ENCODE measurements at places on chromosomes 3 and 15.

DNA sequence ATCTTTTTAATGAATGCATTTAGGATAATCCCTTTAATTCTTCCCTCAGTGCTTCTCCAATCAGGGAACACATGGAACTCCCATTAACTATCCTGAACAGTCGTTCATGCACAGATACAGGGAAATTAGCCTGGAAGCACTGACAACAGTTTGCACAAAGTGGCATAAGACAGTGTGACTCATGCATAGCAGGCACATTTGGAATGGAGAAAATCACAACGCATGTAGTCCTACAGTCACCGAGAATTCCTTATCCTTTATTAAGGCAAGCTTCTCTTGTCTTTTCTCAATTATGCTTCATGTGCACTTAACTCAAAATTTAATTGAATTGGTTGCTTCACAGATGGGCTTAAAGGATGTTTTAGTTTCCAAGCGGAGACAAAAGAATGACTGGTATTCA lies 155.0 kb upstream of the CRBN start:
- no peak for DNase-seq

GRCh38 chr15:34314491-34315490 lies 22.8 kb downstream of the SLC12A6 start:
- DNase-seq, result no peak

DNA sequence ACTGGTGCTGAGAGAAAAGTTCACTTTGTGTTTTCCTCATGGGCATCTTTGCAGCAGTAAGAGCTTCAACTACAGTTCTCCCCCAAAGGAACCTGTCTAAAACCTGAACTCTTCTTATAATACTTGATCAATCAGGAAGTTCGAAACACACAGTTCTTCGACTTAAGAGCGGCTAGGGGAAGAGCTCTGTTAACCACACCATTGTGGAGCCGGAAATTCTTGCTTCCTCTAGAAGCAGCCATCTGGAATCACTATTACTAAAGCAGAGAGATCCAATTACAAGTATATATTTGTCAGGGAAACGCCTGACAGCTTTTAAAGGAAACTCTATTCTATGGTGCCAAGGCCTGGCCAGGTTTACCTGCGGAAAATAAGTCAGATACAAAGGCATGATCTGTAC lies 337.3 kb upstream of the CBLB start:
- DNase-seq, result no peak

DNA sequence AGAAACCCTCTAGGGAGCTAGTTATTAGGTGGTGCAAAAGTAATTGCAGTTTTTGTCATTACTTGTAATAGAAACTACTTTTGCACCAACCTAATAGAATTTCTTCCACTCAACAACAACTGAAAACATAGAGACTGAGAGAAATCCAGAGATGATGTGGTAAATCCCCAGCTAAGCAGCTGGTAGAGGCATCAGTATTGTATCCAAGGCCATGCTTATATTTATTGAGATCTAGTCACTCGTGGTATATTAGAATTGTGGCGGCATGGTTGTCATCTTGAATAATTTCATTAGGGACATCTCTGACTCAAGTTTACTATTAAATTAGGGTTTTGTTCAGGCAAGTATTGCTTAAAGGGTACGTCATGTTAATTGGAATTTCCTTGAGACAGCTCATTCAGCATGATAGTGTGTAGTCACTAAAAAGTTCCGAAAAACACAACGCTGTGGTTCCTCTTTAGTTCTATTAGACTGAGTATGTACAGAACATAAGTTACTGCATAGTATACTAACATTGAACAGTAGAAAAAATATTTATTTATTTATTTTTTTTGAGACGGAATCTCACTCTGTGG lies 35.3 kb downstream of the PAK2 start:
- no peak for DNase-seq

DNA sequence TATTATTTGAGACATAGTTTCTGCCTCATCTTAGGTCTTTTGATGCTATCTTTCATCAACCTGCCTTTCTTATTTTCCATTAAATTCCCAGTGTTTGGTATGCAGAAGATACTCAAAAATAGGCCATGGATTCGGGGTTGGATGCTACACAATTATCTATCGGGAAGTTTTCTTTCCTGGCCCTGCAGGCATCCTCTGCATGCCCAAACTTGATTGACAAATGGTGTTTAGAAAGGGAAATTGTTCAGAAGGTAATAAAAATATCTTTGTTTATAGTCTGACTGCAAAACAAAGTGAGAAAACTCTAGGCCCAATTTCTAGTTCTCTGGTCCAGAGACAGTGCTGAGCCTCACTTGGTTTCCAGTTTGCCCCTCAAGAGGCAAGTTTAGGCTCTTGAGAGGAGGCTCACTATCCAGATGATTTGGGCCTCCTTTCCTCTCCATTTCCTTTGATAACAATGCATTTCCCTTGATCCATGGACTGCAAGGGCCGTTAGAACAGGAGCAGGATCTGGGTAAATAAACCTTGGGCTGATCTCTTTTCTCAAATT lies 157.1 kb upstream of the DPH6 start:
- no peak for DNase-seq

GRCh38 chr15:39918688-39919385 lies 1.2 kb downstream of the GPR176 start:
- no peak for DNase-seq

DNA sequence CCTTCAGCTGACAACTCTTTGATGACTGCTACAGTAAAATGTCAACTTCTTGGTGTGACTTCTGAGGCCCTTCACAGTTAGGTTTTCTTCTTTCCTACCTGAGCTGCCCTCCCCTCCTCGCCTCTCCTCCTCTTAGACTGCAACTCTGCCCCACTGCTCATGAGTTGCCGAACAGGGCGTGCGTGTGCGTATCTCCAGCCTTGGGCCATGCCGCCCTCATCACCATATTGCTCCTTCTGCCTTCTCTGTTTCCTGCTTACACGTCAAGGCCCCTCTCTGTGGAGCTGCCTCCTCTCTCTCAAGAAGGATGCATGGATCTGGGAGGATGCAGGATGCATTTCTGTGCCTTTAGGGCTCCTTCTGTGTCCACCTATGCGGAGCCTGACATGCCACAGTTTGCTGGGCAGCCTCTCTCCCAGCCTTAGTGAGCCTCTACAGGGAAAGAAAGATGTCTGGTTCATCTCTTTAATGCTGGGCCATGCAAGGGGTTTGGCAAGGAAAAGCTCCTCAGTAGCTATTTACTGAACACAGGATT lies 205.9 kb downstream of the RPLP1 start:
- no peak for DNase-seq

- no peak for DNase-seq
Measured at GRCh38 chr15:71646767-71647486, 163.4 kb upstream of the NR2E3 start.

DNA sequence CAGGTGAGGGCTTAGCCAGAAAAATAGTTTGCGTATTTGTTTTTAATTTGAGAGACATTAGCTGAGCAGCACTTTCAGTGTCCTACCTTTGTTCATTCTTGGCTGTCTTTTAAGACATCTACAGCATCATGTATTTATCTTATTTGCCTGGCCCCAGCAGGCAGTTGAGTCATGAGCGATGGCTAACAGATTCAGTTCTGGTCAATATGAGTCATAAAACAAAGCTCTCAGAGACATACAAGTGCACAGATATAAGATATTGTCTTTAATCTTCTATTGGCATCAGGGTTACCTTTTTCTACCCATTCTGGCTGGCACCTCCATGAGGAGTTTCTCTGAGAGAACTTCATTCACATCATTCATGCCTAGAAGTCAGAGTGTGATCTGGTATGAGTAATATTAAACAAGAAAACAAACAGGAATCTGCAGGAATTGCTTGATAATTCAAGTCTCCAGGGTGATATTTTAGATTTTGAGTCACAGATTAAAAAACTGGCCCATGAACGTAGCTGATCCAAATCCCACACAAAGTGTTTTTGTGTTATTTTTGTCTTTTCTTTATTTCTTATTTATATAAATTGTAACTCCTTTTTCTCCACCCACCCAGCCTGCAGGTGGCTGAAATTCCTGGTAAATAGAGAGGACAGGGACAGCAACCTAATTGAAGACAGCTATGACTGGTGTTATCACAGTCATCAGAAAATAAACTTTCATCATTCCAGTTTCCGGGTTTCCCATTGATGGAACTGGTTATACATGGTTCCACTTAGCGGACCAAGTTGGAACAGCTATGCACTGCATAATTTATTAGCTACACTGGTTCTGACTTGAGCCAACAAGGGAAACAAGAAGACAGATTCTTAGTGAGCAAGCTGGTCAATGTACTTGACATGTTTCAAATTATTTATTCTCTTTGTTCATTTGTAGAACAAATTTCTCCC lies 47.3 kb downstream of the PLSCR2 start:
- DNase-seq, result no peak

GRCh38 chr15:71011503-71012155 lies 103.6 kb upstream of the THSD4 start:
- DNase-seq, result no peak

- DNase-seq, result no peak
Measured at GRCh38 chr3:185763347-185764005, 61.4 kb downstream of the IGF2BP2 start.

GRCh38 chr3:32780735-32781210 lies 37.0 kb upstream of the TRIM71 start:
- DNase-seq, result no peak

DNA sequence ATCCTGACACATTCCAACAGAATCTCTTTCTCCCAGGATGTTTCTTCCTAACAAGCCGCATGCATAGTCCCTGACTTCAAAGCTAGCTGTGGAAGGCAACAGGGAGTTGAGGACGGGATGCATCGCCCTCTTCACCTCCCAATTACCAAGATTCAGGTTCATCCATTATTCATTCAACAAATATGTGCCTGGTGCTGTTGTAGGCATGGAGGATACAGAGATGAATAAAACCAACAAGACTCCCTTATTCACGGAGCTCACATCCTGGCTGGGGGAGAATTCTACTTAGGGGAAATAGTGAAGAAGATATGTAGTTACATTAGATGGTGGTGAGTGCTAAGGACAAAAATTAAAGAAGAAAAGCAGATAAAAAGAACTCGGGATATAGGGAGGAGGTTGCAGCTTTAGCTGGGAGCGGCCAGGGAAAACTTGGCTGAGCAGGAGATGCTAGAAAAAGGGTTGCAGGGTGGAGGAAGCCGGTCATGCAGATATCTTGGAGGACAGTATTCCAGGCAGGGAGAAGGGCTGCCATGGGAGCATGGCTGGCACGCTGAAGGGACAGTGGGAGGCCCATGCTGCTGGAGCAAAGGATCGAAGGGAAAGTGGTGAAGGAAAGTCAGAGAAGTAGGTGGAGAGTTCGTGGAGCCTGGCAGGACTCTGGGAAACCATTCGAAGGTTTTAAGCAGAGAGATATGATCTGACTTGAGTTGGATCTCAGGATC lies 5.0 kb downstream of the ITGB5 start:
- DNase-seq, result no peak

DNA sequence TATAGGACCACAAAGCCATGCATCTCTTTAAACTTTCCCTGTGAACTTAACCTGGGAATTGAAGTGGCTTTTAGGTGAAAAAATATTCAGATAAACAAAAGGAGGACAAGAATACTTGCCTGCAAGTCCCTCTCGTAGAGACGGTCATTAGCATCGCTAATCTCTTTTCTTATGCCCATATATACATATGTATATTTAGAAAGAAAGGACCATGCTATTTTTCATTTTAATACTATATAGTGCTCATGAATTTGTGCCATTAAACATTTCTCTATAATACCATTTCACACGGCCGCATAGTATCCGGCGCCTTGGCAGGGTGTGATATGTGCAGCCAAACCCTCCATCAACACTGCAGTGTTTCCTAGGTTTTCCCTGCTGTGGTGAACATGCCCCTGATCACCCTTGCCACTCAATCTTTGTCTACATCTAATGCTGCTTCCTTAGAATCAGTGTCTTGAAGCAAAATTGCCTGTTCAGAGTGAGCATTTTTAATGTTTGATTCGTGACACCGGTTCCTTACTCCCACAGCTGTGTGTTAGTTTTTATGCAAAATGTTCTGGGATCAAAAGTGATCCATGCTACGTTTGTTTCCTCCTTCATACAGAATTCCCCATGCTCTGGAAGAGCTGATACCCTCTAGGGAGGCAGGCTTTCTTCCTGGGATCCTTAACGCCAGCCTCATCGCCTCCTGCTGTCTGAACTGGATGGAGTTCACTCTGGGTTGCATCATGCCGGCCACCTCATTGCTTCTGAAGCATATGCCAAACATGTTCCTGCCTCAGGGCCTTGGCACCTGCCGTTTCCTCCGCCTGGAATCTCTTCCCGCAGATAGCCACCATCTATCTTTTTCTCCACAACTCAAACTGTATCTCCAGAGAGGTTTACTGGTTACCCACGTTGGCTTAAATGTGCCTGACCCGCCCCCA lies 118.1 kb downstream of the FBLN2 start:
- no peak for DNase-seq

DNA sequence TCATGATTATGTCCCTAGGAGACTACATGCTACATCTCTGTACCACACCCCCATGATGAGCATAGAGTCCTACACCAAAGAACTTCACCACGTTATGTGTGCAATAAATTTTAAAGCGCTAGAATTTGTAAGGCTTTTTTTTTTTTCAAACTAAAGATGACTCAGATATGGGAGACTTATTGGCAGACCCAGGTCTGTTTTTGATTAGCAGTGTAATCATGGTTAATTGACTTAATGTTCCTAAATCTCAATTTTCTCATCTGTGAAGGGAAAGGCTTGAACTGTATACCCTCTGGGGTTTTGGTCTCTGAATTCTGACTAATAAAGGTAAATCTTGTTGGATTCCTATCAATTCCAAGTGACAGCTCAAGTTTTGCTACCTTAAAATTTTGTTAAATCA lies 26.4 kb downstream of the ABI3BP start:
- no peak for DNase-seq

- no peak for DNase-seq
Measured at GRCh38 chr15:35358824-35359223, 187.1 kb downstream of the DPH6 start.

GRCh38 chr3:143875546-143875945 lies 27.3 kb upstream of the SLC9A9 start:
- DNase-seq, result no peak

- no peak for DNase-seq
Measured at GRCh38 chr3:89932882-89933281, 825.5 kb downstream of the EPHA3 start.

DNA sequence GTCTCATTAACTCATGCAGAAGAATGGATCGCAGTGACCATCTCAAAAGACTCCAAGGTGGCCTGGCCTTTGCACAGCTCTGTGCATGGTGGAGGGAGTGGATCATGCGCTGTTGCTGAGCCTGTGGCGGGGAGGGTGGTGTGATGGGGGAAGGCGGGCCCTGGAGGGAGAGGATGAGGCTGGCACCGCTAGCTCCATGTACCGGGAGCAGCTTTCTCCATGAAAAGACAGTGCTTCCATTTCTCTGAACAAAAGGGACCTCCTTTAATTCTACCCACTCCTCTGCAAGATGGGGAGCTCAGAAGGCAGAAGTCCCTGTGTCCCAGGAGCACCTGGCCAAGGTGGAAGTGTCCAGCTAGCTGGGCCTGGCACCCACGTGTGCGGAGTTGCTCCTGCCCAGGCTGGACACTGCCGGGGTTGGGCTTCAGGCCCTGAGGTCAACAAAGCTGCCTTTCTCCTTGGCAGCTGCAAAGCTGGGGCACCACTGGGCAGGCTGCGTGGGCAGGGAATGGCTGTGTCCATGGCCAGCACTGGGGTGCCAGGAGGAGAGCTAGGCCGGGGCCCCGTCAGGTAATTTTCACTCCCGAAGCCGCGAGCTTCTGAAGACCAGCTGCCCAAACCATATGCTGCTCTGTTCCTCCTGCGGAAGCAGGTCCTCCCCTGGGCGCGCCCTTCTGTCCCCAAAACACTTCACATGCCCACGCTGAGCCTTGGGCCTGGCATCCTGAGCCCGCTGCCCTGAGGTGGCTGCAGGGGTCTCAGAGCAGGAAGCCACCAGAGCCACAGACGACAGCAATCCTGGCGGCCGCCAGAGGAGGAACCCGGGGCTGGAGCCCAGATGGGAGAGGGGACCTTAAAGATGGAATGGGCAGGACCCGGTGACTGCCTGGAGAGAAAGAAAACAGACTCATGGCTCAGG lies 6.4 kb downstream of the MAP6D1 start:
- no peak for DNase-seq

All from stimulated activated CD4-positive, alpha-beta T cell treated with anti-CD3 and anti-CD28 coated beads, Interleukin-1b, Interleukin-23, amount 100 ng/mL, for 24 hours (primary cell).